SW 1271 (cell line): ENCODE measurements at places on chromosomes 1 and 21.

- DNase-seq: no peak
Measured at GRCh38 chr1:1971017-1971416, 32.6 kb downstream of the CFAP74 start.

DNA sequence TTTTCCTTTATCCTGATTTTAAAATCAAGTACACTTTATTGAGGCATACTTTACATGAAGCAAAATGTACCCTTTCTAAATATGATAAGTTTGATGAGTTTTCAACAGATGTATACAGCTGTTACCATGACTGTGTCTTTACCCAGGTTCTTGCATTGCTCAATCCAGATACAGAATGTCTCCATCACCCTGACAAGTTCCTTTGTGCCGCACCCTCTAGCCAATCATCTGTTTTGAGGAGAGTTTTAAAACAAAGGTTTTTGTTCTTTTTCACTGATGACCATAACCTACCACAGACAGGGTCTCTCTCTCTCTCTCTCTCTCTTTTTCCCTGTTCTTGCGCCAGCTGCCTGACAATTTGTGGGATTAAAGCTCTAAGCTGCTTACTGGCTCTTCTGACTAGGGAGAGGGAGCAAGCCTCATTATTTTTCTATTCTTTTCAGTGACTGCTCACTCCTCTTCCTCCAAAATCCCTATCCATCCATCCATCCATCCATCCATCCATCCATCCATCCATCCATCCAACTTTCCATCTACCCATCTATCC lies 1.2 kb upstream of the KCNE1 start:
- DNase-seq: no peak

DNA sequence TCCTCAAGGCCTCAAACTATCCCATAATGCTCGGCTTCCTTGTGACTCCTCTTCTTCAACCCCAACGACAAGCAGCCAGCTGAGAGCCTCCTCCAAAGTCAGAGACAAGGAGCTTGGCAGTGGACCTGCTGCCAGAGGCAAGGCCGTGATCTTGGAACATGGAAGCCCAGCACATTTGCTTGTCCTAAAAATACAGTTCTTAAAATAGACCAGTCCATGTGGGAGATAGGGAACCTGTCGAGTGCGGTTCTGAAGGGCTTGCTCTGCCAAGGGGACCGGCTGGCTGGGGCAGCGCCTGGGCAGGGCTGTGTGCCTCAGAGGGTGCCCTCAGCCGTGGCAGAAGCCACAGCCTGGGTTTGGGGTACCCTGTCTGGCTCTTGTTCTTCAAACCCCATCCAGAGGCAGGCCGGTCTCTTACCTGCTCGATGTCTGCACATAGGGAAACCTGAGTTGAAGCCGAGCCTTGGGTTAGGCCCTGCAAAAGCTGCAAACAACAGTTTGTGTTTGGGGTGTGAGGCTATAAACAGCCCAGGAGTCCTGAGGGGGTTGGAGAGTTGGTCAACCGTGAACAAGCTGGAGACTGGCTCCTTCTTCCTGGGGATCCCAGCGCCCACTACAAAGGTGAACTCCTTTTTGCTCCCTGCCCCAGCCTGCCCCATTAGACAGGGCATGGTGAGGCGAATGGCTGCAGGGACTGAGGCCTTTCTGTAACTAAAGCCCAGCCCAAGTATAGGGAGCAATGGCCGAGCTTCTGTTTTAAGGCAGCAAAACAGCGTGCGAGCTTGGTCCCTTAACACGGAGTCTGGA lies 228.8 kb downstream of the CAMTA1 start:
- no peak for DNase-seq

DNA sequence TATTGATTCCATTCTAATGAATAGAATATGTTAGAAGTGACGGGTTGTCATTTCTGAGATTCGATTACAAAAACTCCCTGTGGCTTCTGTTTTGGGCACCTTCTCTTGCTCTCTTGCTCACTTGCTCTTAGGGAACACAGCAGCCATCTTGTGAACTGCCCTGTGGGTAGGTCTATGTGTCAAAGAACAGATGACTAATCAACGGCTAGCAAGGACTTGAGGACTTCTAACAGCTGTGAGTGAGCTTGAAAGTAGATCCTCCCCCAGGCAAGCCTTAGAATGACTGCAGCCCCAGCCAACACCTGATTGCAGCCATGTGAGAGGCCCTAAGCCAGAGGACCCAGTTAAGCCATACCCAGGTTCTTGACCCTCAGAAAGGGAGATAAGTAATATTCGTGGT lies 49.3 kb downstream of the AZIN2 start:
- DNase-seq: no peak

GRCh38 chr1:198619375-198620140 lies 19.3 kb upstream of the PTPRC start:
- DNase-seq: no peak

- no peak for DNase-seq
Measured at GRCh38 chr21:46151989-46152926, 3.1 kb downstream of the FTCD start.

DNA sequence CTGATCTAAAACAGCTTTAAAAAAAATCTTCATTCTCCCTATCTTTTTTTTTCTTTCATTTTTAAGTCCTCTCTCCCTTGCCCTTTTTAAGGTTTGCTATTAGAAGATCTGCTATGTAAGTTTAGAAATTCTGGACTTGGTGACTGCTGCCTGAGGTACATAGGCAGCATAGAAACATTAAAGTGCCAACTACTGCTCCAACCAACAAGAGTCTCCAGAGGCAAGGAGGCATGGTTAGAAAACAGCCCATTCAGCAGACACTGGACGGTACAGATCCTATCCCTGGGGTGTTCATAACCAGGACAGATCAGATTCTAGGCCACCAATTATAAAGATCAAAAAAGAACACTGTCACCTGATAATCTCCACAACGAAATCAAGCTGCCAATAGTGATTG lies 36.6 kb downstream of the GPR3 start:
- DNase-seq: no peak

DNA sequence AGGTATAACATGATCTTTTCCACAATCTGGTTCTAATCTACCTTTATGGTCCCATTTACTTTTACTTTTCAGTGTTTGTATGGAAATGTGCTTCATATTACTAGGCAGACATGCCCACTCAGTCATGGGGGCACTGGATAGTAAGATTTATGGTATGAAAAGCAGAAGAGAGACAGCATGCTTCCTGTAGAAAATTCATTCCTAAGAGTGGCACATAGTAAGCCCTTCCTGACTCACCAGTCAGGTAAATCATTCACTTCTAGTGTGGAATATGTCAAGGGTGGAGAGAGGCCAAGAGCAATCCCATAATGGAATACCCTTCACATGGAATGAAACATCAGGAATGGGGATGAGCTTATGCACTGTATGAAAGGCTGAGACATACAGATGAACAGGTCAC lies 49.5 kb upstream of the BCL10 start:
- no peak for DNase-seq

DNA sequence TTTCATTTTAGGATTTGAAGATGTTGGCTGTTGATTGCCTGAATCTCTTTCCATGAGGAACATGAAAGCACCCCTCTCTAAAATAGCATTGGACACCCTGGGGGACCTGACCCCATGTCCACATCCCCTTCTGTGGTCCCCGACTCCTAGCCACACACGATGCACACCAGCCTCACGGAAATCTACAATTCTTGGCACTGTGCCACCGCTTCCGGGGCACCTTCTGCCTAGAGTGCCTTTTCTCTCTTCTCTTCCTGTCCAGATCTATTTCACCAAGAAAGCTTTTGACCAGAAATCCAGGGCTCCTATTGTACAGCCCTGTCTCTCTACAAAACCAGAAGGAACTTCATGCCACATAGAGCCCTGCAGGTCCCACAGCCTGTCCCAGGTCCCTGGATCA lies 50.3 kb downstream of the MYSM1 start:
- DNase-seq: no peak

GRCh38 chr1:41964400-41964799 lies 45.7 kb upstream of the HIVEP3 start:
- DNase-seq: no peak

- no peak for DNase-seq
Measured at GRCh38 chr1:53585565-53585964, 126.4 kb downstream of the DMRTB1 start.

DNA sequence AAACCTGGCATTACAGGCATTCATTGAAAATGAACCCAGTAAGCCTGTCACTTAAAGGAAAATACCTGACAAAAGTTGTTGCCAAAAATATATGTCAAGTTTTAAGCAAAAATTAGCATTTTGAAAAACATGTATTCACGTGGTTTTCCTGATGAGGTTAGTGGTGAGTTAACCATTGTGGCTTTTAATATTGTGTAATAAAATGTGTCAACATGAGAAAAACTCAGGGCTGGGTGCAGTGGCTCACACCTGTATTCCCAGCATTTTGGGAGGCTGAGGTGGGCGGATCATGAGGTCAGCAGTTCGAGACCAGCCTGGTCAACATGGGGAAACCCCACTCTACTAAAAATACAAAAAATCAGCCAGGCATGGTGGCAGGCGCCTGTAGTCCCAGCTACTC lies 731.4 kb downstream of the KCNT2 start:
- no peak for DNase-seq

DNA sequence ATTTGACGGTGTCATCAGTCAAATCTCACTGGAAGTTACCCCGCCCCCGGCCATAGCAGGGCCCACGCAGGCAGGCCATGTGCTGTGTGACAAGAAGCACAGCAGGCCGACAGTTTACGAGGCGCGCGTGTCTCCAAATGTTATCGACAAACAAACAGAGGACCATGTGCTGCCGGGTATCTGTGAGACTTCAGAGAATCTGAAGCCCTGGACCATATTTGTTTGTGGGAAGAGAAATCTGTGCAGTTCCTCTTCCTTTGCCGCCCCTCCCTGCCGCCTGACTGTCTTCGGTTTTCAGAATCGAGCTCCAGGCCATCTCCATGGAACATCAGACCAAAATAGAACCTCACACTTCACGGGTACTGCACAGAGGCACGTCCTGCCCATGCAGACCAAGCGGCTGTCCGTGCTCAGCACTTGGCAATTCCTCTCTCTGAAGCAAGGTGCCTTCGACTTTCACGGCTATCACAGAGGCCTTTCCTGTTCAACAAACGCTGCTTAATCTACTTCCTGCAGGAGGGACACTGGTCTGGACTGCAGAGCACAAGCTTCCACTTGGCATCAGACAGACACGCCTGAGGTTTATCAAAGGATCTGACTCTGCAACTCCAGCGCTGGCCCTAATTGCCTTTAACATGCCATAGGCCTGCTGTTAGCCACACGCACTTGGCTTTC lies 135.7 kb upstream of the KRTAP19-8 start:
- DNase-seq: no peak

GRCh38 chr1:215263636-215264035 lies 181.1 kb downstream of the KCNK2 start:
- no peak for DNase-seq

GRCh38 chr1:222788402-222789156 lies 26.3 kb upstream of the DISP1 start:
- no peak for DNase-seq

- DNase-seq: no peak
Measured at GRCh38 chr1:41391834-41392527, 30.7 kb downstream of the FOXO6 start.

GRCh38 chr1:22210176-22210575 lies 67.3 kb upstream of the WNT4 start:
- no peak for DNase-seq

DNA sequence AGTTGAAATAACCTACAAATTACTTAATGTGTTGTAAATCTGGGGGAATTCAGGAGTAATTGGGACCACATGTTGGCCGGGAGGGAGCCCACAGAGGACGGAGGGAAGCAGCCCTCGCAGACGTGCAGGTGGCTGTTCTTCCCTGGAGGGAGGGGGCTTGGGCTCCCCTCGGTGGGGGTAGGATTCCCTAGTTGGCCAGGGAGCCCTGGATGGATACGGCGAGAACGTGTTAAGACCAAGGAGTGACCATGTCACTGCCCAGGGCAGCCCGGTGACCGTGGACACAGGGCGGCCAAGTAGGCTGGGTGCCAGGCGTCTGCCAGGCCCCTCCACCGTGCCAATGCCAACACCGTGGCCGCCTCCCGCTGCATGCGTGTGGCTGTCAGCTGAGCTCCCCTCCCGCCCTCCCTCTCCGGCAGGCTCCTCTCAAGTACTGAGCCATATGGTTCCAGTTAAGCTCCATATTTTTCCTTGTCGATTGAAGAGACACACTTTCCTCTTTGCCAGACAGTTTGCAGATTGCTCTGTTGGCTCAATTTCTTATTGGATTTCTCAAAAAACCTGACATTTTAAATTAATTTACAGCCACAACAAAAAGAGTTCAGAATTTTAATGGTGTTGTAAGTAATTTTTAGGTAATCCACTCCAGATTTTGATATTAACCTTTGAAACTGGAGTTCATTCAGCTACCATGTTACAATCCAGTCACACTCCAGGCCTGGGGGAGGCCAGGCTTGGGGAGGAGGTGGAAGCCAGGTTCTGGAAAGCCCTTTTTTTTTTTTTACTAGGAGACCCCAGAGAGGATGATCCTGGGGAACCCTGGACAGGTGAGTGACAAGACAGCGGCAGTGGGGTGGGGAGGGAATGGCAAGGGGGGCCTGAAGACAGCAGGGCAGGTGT lies 71.2 kb downstream of the CASZ1 start:
- DNase-seq: no peak

- no peak for DNase-seq
Measured at GRCh38 chr1:180494370-180494769, 8.0 kb downstream of the ACBD6 start.

- DNase-seq: no peak
Measured at GRCh38 chr1:82919837-82920236, 1079.1 kb downstream of the TTLL7 start.

DNA sequence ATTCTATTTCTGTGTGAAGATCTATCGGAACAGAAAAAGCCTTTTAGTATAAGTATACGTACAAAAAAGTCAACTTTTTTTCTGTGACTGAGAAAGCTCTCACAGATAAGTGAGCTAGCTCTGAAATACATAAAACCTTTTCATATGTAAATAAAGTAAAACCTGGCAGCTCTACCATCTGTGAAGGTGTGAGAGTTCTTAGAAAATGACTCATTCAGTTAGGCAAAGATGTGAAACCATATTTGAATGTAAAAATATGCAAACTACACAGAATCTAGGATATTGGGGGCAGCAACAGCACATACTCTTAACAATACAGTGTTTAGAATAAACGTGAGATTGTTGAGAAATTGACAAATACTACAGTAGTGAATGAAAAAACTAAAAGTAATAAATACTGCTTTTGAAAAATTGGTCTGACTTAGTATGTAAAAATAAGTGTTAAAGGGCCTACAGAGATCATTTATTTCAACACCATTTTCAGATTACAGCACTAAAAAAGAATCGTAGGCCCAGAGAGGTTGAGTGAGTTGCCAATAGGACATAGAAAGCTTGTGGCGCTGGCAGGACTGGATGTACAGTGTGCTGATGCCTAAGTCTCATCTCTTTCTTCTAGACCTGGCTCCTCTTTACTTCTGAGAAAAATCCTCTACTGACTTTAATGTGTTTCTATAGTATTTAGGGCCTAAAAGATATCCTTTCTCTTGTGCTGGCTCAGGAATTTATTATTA lies 19.8 kb downstream of the ATP6V1G3 start:
- DNase-seq: no peak
